ENCODE measurements at places on chromosomes 6 and 20.

DNA sequence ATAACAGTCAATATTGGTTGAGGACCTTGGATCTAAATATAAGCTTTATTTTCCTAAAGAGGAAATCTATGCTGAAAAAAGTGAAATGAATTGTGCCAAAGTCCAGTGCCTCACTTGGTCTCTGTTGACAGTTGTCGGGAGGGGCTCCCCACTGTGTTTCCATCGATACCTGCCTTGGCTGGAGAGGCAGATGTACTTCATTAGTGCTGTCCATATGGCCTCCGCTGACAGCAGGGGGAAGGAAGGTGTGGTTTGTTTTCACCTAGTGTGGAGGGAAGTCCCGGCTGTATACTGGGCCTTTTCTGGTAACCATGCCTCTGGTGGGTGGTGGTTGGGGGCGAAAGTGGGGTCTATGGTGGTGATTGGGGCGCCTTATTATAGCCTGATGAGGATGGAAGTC, 42.7 kb downstream of the CD2AP start:
- no peak for DNase-seq

DNA sequence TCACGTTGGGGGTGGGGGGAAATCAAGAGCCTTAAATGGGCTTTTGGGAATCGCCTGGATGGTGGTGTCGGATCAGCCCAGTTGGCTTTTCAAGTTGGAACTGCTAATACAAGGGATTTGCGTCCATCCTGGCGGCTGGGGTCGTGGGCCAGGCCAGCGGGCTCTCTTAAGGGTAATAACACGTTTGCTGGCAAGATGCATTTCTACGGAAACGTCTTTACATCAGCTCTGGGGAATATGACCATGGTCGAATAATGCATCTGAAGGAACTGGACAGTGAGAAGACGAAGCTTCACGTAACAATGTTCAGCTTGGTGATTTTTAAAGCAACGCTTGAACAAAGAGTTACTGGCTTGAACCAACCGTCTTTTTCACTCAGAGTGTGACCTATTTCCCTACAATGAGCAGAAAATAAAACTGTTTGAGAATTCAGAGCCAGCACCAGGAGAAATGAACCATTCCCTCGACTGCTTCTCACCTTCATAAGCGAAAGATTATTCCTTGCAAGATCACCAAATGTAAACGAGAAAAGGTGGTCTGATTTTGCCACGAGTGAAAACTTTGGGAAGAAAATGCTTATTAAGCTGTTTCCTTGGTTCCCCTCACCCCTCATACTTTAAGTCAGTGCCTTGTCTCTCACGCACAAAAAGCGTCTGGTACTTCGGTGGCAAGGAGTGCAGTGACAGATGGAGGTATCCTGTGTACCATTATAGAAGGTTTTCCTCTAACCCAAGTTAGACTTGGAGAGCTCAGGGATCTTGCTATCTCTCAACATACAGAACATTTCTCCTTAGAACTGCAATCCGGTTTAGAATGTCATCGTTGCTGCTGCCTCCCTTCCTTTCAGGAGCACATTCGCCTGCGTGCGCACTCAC, 1.4 kb upstream of the MARCKS start:
- no peak for DNase-seq

DNA sequence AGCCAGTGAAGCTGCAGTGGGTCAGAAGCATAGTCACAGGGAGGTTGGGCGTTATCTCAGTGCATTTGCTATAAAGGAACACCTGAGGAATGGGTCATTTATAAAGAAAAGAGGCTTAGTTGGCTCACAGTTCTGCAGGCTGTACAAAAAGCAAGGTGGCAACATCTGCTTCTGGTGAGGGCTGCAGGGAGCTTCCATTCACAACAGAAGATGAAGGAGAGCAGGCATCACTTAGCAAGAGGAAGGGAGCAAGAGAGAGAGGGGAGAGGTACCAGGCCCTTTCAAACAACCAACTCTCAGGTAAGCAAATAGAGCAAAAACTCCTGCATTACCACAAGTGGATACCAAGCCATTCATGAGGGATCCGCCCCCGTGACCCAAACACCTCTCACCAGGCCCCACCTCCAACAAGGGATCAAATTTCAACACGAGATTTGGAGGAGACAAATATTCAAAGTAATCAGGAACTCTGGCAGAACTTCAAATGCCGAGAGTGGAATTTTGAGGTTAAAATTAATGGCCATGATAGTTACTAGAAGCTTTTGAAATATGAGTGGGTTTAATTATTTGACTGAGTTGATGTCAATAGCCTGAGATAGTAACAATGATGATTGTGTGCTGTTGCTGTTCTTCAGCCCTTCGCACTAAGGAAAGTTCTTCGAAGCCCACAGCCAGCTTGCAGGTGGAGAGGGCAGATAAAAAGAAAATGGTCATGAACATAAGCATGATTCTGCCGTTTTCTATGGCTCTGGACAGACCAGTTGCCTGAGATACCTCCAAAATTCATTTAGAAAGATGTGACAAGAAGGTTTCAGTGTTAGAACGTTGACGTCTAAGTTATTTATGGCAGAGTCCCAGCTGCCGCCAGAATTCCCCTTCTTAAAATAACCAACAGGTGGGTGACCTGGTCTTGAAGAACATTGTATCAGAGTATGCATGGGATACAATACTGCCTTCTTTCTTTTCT, 55.3 kb upstream of the ADTRP start:
- no peak for DNase-seq

DNA sequence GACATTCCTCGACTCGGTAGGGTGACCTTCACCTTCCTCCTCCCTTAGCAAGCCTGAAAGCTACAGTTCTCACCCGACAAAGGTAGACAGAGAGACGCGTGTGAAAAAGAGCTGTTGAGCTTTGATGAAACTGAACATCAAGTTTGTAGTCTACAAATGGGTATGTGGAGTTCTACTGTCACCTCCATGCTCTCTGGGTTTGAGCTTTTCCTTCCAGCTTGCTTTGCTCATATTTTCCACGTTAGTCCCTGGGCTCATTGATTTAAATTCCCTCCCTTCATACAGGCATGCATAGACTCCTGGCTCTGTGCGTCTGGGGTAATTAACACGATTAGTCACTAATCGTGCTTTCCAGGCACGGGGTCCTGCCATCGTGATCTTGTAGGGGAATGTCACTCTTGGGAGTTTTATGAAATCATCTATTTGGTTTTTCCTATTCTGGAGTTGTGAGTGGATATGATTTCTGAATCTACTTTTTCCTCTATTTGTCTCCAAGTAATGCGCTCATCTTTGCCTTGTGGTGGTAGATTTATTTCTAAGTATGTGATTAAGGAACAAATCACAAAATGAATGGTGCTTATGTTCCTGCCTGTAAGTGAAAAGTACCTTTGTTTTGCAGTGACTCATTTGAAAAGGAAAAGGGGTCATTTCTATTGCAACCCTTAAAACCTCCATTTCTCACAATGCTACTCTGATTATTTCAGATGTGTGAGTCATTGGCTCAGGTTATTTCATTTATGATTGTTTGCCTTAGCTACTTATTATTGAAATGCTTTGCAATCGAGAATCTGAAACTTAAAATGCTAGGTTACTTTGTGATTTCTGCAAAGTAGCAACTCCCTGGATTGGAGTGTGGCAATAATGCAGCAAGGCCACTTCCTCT, 154.6 kb downstream of the ZDHHC14 start:
- DNase-seq = no peak

GRCh38 chr6:13848522-13849150, 34.3 kb upstream of the MCUR1 start:
- no peak for DNase-seq

- DNase-seq = no peak
Observed at GRCh38 chr20:53364646-53365045, 229.0 kb downstream of the ZNF217 start.

- no peak for DNase-seq
Observed at GRCh38 chr6:157117431-157118095, 205.8 kb downstream of the TMEM242 start.

- DNase-seq = no peak
Observed at GRCh38 chr6:57276946-57277345, 40.5 kb upstream of the PRIM2 start.

DNA sequence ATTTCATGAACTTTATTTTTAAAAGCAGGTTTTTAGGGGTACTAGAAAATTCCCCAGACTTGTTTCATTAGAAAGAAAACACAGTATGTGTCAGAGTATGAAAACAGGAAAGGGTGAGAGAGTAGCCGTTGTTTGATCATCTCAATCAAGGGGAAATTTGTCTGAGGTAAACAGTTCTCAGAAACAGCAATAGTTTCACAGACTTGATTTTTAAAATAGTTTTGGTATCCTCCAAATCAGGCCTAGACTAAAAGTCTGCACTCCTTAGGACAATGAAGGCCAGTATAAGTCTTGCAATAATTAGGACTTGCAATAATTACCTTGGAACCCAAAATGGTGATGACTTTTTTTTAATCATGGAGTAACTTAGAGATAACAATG, 176.6 kb upstream of the TAB2 start:
- DNase-seq = no peak

DNA sequence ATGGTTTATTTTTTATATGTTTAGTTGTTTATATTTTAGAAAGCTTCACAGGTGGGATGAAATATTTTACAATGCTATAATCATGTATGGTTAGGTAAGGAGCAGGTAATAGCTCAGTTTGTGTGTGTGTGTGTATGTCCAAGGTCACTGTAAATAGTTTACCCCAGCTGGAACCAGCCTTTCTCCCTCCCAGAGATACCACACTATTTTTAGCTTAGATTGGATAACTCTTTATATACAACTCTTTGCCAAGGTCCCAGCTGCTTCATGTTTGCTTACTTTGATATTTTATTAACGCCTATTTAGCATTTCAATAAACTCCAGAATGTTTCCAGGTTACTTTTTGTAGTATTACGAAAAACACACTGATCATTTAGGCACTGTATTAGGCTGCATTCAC, 1.8 kb upstream of the PEX7 start:
- no peak for DNase-seq

DNA sequence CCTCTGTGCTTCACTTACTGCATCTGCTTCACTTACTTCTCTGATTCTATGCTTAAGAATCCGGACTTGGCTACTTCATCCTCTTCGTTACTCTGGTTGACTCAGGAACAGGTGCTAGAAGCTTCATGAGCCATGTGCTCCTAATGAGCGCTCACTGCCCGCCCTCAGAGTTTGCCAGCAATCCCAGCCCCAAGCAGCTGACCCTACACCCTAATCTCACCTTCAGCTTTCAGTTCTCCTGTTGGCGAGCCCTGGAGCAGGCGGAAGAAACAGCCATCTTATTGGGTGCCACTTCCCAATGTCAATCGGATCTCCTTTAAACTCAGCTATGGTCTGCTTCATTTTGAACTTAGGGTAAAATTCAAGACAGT, 61.3 kb downstream of the FOXA2 start:
- no peak for DNase-seq

GRCh38 chr6:159676890-159677505, 16.0 kb downstream of the SOD2 start:
- DNase-seq = no peak

GRCh38 chr20:59752704-59753460, 148.5 kb downstream of the PHACTR3 start:
- DNase-seq = no peak

- no peak for DNase-seq
Observed at GRCh38 chr20:37913567-37914366, 10.8 kb downstream of the VSTM2L start.

DNA sequence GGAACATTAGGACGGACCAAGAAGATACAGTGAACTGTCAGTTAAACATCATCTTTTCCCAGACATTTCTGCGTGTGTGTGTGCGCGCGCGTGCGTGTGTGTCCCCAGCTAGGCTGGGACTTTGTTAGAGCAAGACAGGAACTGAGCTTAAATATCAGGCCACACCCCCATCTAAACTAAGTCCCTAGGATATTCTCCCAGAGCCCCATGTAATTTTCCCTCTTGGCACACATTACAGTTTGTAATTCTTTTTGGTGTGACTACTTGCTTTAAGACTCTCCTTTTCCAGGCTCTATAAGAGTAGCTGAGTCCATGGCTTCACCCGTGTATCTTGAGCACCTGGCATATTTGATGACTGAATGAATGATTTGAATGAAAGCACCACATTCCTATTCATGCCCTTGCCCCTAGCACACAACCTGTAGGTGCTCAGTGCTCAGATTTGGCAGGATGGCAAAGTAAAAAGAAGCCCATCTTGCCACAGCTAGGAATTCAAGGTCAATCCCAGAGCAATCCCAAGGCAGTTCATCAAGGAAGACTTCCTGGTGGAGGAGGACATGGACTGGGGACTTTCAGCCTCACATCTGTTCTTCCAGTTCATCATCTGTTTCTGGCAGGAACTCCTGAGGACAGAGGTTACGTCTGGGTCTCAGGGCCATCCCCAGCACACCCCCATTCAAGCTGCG, 69.2 kb downstream of the MRPL14 start:
- DNase-seq = no peak

- DNase-seq = no peak
Observed at GRCh38 chr6:11236076-11236750, 3.7 kb upstream of the NEDD9 start.

DNA sequence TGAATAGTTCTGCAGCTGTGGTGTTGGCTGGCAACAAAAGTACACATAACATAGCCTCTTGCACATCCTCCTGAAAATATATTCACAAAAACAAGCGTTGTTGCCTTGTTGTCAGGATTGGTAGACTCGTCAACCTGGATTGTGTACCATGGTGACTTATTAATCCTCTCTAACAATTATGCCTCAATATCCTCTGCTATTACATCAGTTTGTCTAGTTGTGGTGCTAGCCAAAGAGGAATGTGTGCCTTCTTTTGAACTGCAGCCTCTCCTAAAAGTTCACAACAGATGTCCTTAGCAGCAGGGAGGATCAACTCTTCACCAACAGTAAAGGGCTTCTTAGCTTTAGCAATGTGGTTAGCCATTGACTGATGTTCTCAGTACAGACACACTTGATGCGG, 3.6 kb upstream of the SF3B5 start:
- DNase-seq = no peak
